ENCODE measurements at places on chromosomes 7 and 10. TPM values are rescaled to one million over a fixed set of nuclear protein-coding genes. Genes with fewer than 3 reads are reported as not detected.

Gene KLF14
- total RNA-seq, result not detected

Gene FZD8
- 0.16 TPM for total RNA-seq

Gene TYSND1
- 11.5 TPM for total RNA-seq

Gene CALHM1
- not detected for total RNA-seq

Gene CTNNA3
- total RNA-seq, result 0.30 TPM

Gene CPED1
- total RNA-seq, result not detected

Gene DYNC1I1
- total RNA-seq, result not detected

Gene MMD2
- not detected for total RNA-seq

Gene NPFFR1
- not detected for total RNA-seq

Gene SLC13A1
- total RNA-seq, result not detected

Gene ASZ1
- not detected for total RNA-seq

Gene DPP6
- not detected for total RNA-seq

Gene VSTM2A
- not detected for total RNA-seq

Gene CDC14C
- total RNA-seq, result not detected

Gene WIPF3
- not detected for total RNA-seq

Gene GPR37
- not detected for total RNA-seq

Gene AUTS2
- total RNA-seq, result 2.4 TPM

Gene RADIL
- total RNA-seq, result 0.69 TPM

Gene CHST12
- total RNA-seq, result 1.9 TPM

Gene PRR15
- not detected for total RNA-seq

Gene ANKRD22
- total RNA-seq, result 0.37 TPM

Gene NOBOX
- total RNA-seq, result not detected

Gene RSPH10B
- 0.27 TPM for total RNA-seq

Gene DENND2A
- total RNA-seq, result not detected

Gene TFEC
- total RNA-seq, result not detected

Gene FAM25C
- not detected for total RNA-seq

Gene EZH2
- total RNA-seq, result 117 TPM

Gene GPR141
- not detected for total RNA-seq

Gene GNAT3
- total RNA-seq, result not detected
